GM23248 (cell line): ENCODE measurements at places on chromosomes 4 and X. TPM values are rescaled to one million over a fixed set of nuclear protein-coding genes. Genes with fewer than 3 reads are reported as not detected.

- DNase-seq: peak; percentile 12
Measured at GRCh38 chr4:125049711-125050110, 265.0 kb upstream of the FAT4 start.

DNA sequence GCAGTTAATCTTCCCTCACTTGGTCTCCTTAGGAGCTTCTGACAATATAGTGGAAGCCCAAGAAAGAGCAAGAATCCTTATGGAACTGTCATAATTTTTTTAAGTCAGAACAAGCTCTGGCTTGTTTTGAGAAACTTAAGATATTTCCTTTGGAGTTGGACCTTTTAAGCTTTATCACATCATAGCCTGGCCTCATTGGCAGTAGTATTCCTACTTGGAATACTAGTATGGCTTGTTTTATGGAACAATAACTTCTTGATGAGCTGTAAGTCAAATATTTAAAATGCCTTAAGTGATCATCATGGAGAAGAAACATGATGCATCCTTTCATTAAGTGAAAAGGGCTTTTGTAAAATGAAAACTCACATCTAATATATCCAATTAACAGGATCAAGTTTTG lies 78.0 kb upstream of the NRK start:
- DNase-seq: no peak

DNA sequence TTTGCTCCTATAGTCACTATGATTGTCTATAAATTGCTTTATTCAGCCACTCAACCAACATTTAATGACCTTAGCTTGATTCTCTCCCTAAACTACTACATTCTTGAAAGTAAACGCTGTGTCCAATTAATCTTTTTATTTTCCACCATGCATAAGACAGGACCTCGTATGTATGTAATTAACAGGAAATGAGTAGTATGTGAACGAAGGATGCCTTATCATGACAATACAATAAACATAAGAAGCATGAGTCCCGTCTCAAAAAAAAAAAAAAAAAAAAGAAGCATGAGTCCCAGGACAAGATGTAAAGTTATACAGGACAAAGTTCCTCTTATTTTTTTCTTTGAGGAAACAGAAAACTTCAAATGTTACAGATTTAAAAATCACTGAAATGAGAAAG lies 92.5 kb downstream of the PPP3CA start:
- DNase-seq: no peak

The TMEM175 gene
- 36.5 and 38.3 TPM in 2 replicates for total RNA-seq

GRCh38 chr4:7763788-7764187 lies 175.9 kb downstream of the AFAP1 start:
- DNase-seq: peak; percentile 50

- no peak for DNase-seq
Measured at GRCh38 chr4:11261066-11261850, 167.4 kb downstream of the HS3ST1 start.

DNA sequence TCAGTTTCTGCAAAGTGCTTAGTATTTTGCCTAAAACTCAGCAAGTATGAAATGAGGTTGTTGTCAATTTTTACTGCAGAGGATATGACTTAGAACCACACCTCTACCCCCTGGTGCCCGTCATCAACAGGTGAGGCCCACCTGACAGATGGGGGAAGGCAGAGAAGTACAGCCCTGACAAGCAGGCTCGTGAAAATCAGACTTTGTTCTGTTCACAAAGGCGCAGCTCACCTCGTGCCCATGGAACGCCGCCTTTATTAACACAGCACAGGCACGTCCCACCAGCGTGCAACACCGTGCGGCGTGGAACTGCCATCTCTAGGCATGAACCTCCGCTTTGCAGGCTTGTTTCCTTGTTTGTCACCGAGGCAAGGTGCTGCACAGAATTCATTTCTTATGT lies 13.3 kb downstream of the CYP4V2 start:
- no peak for DNase-seq

GRCh38 chr4:89277412-89277811 lies 30.2 kb downstream of the GPRIN3 start:
- peak; percentile 78 for DNase-seq

The NCAPG gene
- total RNA-seq: 15.6 and 18.5 TPM in 2 replicates

DNA sequence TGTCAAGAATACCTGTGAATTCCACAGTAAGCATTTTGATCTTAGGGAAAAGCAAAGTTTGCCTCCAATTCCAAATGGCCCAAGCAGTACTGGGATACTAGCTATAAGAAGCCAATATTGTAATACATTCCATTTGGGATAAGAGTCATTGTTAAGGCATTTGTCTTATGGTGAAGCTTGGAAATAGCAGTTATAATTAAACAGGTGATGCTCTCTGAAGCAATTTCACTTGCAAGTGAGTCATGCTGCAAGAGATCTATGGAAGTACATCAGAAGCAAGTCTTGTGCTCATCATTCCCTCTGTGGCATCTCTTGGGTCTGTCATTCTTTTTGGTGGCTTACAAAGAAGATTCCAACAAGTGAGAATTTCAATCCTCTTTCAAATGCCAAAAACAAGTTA lies 386.4 kb upstream of the RPS6KA3 start:
- peak; percentile 9 for DNase-seq

- no peak for DNase-seq
Measured at GRCh38 chr4:24203926-24204325, 314.1 kb upstream of the PPARGC1A start.

DNA sequence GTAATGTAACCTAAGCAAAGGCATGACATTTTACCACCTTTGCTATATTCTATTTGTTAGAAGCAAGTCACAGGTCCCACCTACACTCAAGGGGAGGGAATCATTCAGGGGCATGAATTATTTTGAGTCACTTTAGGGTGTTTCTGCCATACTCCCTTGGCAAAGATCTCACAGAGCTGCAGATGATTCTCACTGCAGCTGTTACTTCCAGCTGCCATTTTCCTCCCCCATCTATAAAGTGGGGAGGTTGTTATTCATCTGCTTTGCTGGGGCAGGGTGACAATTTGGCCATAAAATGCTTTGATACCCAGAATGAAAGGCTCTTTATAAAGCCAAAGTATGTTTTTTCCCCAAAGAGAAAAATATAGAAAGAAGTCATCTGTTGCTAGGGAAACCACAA lies 136.5 kb upstream of the SMIM31 start:
- DNase-seq: no peak

DNA sequence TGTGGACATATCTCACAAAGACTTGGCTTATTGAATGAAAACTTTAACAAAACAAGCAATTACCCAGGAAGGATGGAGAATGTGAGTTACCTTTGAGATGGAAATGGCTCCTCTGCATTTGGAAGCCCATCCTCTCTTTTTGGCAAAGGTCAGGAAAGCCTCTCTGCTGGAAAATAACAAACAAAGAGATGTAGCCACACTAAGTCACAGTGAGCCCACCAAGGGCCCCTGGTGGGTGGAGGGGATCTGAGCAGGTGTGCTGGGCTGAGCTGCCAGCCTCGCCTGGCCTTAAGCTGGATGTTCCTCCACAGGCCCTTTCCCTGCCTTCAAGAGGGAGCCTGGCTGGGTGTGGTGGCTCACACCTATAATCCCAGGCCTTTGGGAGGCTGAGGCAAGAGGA lies 269.2 kb downstream of the HNRNPD start:
- DNase-seq: no peak

The ADRA2C gene
- 2.2 and 3.9 TPM in 2 replicates for total RNA-seq

GRCh38 chr4:189912170-189912569 lies 28.5 kb upstream of the FRG1 start:
- peak; percentile 8 for DNase-seq

- DNase-seq: no peak
Measured at GRCh38 chrX:44621078-44621477, 78.4 kb upstream of the FUNDC1 start.

DNA sequence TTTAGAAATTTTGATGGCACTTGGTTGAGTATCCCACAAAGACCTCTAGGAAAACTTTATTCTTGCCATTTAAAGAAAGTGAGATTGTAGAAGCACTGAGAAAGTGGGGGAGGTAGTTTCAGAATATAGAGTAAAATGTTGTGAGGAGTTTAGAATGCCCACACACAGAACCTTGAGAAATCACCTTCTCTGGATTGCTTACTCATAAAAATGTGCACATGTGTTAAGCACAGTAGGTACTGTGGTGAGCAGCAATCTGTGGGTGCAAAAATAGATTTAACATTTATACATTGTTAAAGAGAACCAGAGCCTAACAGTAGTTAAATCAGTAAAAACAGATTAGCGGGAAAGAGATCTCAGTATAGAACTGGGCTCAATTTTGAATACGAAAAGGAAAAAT lies 201.2 kb upstream of the NWD2 start:
- no peak for DNase-seq

GRCh38 chr4:119227690-119228089 lies 15.2 kb downstream of the USP53 start:
- peak; percentile 20 for DNase-seq

DNA sequence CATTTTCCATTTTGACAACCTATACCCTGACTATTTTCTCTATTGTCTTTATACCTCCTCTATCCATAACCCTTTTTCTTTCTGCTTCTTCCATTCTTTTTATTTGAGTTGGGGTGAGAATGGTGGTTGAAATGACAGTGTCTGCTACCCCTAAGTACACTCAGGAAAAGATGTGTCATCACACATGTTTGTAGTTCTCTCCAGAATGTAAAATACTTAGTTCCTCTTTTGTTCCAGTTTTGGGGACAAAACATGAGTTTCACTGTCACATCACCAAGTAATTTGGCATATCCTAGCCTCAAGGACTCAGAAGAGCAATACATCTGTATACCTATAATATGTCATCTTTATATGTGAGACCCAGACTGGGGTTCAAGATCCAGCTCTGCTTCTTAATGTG lies 90.3 kb downstream of the COMMD8 start:
- no peak for DNase-seq

GRCh38 chr4:54225598-54226403 lies 3.3 kb upstream of the PDGFRA start:
- DNase-seq: peak; percentile 75

DNA sequence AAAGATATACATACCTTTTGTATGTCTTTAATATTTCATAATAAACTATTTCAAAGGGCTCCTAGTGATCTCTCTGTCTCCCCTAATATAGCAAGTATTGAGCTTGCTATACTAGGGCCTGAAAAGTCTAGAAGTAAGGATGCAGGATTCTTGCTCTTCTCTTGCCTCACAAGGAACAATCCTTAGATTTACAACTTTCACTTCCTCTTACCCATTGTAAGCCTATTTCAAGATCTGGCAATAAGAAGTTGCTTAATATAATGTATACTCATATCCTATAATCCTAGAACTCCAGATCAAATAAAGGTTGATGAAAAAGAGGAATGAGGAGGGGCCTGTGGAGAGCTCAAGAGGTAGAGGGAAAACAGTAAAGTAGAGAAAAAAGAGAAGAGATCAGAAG lies 40.8 kb upstream of the CHRDL1 start:
- DNase-seq: no peak

DNA sequence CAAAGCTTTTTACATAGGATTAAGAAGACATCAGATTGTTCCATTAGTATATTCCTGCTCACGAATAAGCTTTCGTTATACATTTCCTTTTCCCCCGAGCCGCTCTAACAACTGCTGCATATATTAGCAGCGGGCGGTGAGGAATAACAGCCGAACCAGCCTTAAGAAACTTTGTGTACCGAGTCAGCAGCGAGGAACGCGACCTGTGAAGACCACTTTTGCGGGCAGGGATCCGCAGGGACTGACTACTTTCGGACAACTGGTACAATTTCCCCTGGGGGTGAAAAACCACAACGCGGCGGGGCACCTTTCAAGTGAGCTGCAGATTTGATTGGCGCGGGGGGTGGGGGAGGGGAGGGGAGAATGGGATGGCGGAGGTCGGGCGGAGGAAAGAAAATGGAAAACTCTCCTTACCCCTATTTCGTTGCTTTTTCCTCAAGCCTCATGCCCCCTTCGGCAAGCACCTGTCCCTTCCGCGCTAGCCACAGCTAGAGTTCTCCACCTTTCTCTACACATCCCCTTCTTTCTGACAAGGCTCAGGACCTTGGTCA lies 5.9 kb upstream of the PITX2 start:
- DNase-seq: no peak

DNA sequence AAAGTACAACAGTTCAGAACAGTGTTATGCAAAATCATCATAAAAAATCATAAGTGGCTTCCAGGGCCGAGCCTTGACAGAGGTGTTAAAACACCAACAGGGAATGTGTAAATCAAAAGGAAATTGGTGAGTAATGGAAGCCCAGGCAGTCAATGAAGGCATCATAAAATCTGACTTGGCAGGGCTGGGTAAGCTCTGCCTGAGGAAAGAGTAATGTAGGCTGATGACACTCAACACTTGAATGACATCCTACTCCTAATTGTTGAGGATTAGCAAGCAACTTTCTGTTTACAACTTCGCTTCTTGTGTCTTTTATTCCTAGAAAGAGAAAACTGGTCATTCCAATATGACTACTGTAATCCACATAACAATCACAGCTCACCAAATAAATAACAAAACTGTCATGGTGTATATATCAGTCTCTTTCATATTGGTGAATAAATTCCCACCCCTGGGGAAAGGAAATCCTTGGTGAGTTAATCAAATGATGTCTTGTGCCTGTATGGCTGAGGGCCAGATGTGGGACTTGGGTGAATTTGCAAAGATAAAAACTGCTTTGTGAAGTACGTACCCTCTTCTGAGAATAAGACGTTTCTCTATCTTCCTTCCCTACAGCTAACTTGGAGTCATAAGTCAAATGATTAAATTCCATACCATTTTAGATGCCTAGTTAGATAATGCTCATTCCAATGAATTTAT lies 196.8 kb downstream of the DCHS2 start:
- no peak for DNase-seq
